ENCODE measurements at places on chromosomes 16 and 17.

GRCh38 chr17:14840616-14841231, 424.4 kb downstream of the PMP22 start:
- DNase-seq: peak; percentile 96

DNA sequence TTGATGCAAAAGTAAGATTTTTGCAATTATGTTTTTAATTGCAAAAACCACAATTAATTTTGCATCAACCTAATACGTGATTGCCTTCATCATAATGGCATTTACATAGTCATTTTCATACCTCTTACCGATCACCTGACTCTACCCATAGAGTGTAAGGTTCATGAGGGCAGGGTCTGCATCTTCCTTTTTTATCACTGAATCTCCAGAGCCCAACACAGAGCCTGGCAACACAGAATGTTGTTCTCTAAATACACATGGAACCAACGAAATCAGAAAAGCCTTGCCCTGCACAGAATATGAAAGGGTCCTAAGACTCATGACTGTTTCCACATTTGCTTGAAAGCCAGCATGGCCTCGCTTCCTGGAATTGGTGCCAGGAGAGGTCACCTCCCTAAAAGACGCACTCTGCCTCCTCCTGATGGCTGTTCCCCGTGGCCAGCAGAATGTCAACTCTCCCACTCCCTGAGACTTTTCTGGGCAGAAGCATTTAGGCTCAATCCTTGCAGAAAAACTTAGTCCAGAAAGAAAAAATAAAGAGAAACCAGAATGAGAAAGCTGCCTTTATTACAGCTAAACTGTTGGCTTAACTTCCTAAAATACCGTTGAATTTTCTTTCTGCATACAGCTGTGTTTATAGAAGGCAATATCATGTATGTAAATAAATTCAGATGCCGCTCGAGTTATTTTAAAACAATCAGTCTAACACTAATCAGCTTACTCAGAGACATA, 327.8 kb upstream of the MAF start:
- no peak for DNase-seq

DNA sequence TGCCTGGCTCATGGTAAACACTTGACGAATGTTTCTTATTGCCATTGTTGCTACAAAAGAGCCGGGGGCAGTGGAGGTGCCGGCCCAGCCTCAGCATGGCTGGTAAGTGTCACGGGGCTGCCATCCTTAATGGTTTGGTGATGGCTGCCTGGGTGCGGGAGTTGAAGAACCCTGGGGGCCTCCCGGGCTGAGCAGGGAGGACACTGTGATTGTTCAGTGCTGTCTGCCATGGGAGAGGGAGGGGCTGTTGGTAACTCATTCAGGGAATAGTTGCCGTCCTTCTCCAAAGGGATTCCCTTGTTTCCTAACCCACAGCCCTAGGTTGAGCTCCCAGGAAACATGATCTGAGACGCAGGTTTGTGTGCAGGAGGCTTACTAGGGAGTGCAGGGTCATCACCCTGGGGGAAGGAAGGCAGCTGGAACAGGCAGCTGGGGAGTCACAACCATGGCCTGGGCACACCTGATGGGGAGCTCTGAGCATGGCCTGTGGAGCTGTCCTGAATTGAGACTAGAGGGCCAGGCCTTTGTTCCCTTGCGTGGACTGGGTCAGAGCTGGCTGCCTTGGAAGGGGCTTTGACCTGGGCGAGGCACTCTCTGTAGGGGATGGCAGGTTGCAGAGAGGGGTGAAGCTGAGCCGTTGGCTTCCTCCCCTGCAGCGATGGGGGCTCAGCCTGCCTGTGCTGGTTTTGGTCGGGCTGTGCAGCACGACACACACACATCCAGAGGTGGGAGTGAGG, 85.7 kb downstream of the PLCG2 start:
- no peak for DNase-seq

DNA sequence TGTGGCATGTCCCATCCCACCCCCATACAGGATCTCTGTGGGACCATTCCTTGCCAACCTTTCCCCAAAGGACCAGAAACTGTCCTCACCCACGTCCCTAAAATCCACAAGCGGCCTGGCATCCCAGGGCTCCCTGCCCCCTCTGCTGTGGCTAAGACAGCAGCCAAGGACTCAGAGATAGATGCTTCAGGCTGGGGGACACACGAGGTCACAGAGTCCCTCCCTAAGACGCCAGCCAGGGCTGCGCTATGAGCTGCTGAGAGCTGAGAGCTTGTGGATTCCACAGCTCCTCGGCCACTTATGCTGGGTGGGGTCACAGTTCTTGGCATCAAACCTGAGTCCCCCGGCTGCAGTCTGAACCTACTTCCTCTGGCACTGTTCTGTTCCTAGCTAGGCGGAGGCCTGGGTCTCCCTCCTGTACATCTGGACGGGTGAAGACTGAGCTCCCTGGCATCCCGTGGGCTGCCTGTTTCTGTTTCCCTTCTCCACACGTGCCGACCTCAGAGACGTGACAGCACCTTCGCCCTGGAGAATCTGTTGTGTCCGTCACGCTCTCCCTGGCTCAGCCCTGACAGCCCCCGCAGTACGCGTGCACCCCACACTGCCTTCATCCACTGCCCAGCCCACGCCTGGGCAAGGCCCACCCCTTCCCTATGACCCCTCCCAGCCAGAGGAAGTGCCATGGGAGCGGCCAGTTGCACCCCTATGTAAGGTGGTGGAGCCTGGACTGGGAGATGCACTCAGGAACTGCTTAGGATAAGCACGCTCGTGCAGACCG, 61.2 kb downstream of the ENGASE start:
- DNase-seq: no peak

DNA sequence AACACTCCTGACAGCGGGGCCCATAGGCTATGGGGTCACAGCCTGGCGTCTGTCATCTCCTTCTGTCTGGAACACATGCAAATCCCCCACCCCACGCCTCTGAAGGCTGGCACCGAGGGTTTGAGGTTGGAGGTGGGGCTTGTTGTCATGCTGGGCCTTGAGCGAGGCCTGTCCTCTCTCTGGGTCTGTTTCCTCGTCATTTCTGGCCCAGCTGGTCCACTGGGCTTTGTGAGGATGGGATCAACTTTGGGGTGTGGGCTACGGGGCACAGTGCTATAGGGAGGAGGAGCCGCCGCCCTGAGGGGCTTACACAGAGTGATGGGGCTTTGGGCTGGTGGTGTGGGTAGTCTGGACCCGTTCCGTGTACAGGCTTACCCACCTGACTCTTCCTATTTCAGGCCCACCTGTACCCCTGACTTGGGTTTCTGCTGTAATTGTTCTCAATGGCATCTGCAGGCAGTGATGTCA, 87.5 kb downstream of the AMFR start:
- DNase-seq: no peak

DNA sequence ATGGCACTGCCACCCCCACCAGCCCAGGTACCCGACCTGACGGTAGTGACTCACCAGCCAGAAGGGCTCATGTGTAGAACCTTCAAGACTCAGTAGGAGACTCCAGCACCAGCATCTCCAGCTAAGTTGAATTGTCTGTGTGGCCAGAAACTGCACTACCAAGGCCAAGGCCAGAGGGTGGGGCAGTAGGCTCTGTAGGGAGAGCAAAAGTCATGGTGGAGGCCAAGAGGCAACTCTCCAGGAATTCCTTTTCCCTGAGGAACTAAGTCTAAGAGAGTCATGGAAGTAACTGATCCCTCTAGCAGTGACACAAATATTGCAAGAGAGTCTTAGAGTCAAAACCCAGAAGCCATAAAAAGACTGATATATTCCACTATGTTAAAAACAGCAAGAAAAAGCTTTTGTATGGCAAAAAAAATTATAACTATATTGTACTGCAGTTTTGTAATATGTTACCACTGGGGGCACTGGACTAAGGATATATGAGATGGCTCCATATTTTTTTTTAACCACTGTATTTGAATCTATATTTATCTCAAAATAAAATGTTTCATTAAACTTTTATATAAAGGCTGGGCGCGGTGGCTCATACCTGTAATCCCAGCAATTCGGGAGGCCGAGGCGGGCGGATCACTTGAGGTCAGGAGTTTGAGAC, 30.2 kb upstream of the GUCY2D start:
- no peak for DNase-seq

DNA sequence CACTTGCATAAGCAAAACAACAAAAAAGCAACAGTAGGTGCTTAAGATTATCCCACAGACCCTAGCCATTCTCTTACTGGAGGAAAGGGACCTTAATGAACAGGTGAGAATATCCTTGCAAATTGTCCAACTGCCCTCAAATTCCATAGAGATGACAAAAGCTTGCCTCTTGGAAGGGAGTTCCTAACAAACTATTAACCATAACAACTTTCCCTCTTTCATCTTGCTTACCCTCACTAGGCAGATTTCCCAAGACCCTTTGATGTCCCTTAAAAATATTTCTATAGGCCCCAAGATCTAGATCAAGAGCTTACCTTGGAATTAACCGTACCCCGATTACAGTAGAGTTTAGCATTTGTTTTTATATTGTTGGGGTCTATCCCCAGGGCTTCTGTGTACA, 21.8 kb downstream of the CNP start:
- no peak for DNase-seq

DNA sequence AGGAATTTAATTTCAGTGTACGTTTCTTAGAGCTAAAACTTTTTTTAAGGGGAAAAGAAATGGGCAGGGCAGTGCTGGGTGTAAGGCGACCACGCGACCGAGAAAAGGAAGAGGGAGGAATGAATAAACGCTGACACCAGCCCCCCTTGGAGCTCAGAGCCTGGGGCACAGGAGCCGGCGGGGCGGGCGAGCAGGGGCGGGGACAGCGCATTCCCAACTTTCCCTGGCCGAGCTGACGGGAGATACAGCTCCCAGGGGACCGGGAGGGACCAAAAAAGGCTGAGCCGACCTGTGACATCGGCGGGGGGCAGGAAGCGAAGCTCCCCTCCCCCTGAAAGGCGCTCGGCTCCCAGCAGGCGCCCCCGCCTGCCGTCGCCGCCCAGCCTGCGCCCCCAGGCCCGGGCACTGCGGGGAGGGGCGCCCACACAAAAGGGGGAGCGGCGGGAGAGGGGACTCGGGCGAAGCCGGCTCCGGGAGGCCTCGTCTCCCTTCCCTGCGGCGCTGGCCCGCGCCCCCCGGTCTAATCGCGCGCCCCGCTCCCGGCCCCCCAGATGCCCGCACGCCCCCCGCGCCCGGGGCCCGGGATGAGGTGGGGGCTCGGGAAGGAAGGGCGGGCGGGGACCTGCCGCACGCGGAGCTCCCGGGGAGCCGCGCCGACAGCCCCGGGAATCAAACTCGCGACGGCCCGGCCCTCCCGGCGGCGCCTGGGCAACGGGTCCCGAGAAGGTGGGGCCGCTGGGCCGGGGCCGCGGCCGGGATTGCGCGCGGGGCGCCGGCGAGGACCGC, 622 bp downstream of the CUEDC1 start:
- peak; percentile 65 for DNase-seq

- no peak for DNase-seq
Measured at GRCh38 chr17:79108232-79108850, 33.7 kb downstream of the ENGASE start.

GRCh38 chr17:75854101-75854748, 910 bp downstream of the WBP2 start:
- DNase-seq: peak; percentile 25

- DNase-seq: no peak
Measured at GRCh38 chr16:1088295-1089170, 7.5 kb downstream of the C1QTNF8 start.

DNA sequence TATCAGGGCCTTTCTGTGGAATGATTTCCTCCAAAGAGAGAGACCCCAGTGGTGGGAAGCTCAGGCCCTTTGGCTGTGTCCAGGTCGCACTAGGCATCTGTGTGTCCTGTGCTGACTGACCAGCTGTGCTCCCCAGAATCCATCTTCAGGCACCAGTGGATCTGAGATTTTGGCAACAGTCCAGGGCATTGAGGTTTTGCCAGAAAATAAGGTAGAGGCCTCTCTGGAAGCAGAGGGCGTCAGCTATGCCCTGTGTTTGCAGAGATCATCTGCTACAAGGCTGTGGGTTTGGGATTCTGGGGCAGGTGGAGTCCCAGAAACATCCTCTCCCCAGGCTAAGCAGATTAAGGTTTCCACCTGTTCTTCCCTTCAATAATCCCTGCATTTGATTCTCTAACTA, 57.5 kb upstream of the TOB1 start:
- no peak for DNase-seq

DNA sequence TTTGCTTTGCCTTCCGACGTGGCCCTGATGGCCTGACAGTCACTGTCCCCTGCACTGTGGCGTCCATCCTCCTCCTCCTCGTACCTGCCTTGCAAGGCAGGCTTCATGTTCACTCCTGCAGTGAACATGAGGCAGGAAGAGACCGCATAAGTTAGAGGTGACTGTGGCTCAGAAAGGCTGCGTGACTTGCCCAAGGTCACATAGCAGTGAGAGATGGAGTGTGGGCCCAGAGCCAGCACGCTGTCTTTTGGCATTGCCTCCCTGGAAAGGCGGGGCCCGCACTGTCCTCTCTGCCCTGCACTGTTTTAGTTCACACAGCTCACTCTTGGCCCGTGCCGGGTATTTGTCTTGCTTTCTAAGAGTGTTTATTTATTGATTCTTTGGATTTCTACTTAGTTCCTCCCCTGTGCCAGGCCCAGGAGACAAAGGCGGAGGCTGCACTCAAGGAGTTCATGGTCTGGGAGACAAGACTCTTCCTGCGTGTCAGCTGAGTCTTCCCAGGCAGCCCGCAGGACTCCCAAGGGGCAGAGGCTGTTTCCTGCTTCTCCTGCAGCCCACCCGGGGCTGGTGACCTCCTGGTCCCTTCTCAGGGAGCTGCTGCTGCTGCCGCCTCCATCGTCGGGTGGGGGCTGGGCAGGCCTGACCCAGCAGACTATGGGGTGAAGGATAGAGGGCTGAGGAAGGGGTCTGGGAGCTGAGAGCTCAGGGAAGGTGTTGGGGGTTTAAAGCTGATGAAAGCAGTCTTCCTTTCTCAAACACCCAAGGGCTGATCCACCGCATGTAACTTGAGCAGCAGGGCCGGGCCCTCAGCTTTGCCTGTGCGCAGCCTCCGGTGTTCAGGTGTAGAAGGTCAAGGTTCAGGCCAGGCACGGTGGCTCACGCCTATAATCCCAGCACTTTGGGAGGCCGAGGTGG, 12.7 kb downstream of the CYGB start:
- peak; percentile 19 for DNase-seq

DNA sequence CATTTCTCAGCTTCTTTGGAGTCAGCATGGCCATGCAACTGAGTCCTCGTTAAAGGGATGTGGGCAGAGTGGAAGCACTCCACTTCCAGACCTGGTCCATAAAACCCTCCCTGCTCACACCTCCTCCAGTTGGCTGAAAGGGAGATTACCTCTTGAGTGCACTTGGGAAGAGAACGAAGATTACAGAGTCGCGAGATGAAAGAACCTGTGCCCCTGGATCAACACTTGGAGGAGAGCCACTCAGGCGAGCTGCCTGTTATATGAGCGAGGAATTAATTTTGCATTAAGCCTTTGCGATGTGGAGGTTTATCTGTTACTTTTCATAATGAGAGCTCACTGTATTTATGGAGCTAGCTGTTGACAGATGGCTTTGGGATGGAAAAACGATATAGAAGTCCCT, 147.9 kb downstream of the MAF start:
- DNase-seq: no peak

GRCh38 chr17:44979426-44979995, 11.4 kb upstream of the C1QL1 start:
- DNase-seq: no peak

- peak; percentile 56 for DNase-seq
Measured at GRCh38 chr16:59324462-59324861, 590.3 kb upstream of the GOT2 start.

GRCh38 chr16:4180511-4180910, 61.4 kb downstream of the SRL start:
- DNase-seq: no peak
